Activated CD4-positive, alpha-beta T cell treated with anti-CD3 and anti-CD28 coated beads, Interleukin-2, amount 50 U/mL, for 48 hours (primary cell): ENCODE measurements at places on chromosomes 2 and 18.

DNA sequence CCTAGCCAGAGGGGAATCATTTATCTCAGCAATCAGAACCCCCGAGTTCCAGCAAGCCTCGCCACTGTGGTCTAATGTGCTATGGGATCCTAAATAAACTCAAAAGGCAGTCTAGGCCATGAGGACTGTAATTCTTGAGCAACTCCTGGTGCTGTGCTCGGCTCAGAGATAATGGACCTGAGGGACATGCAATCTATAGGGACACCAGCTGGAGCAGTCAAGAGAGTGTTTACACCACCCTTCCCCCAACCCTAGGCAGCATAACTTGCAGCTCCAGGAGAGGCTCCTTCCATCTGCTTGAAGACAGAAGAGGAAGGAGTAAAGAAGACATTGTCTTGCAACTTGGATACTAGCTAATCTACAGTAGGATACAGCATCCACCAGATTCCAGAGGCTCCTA lies 225.5 kb upstream of the KLHL14 start:
- DNase-seq = no peak

DNA sequence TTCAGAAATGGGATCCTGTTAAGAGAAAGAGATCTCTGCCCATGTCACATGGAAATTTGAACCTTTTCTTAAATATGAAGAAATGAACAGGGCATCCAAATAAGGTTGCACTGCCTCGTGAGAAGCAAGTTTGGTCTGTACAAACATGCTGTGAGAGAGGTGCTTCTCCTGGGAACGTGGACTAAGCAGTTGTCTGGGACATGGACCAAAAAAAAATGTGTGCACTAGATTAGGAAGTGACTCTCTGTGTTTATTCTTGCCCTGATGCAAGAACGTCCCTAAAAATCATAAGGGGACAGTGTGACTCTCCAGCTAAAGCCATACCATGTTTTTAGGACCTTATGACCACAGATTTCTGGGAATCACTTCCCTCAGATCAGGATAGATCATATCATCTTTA lies 23.7 kb upstream of the GCG start:
- DNase-seq = no peak

DNA sequence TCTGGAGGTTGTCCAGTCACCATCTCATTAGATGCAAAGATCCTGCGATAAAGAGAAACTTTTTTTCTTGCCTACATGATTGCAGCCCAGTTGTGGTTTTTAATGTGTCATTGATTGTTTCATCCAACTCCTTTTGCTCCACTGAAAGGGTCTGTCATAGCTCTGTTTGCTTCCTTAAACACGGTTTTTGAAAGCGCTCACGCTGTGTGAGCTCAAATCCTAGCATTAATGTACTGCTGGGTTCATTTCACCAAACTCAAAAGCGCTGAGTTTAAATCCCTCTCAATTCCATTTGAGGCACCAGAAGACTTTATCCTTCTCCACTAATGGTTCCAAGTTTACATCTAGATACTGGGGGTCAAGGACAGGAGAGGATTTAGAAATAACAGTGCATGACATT lies 53.6 kb downstream of the CDK15 start:
- DNase-seq = no peak

- DNase-seq = no peak
Observed at GRCh38 chr18:13570856-13571495, 155.4 kb downstream of the FAM210A start.

DNA sequence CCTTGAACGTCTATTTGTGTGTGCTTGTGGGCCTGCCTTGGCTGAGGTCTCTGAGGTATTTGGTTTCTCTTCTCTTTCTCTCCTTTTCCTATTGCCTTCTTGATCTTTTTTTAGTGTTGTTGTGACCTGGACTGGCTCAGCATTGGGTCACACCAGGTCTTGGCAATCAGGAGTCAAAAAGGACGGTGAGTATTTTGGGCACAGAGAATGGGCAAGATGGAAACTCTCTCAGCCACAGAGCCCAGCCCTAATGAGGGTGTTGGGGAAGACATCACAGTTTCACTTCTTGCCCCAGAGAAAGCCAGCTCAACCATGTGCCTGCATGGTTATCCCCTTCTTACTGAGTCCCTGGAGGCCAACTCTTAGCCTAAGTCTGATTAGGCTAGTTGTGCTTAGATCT lies 13.7 kb upstream of the INO80C start:
- no peak for DNase-seq

GRCh38 chr2:109238580-109238979 lies 109.6 kb downstream of the SH3RF3 start:
- peak; percentile 14 for DNase-seq

- no peak for DNase-seq
Observed at GRCh38 chr2:85662899-85663593, 5.0 kb downstream of the SFTPB start.

DNA sequence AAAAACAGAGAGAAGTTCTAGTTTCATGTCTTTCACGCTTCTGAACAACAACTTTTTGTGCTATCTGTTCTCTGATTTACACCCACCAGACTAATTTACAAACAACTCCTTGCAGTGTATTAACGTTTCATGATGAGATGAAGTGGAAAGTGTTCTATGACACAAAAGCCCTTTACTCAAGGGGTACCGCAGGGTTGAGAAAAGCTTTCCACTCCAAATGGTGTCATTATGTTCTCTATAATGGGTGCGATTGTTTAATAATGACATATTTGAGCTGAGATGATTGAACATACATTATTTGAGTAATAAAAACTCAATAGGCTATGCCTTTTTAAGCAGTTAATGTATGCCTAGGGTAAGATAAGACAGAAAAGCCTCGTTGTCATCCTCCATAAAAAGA lies 76.3 kb downstream of the ACTR3 start:
- no peak for DNase-seq

DNA sequence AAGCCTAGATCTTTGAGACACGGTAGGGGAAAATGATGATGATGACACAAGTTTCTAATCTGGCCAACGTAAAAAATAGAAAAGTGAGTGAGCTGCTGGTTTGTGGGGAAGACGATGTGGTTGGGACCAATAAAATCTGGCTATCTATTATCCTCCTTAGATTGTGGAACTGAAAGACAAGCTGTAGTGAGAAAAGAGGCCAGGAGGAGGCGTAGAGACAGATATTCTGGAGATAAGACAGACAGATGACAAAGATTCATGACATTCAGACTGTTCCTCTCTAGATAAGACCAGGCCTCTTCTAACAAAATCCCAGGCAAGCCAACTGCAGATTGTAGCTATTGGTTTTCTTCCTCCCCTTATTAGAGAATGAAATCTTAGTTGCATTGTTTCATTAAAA lies 376.3 kb upstream of the UBE2E3 start:
- DNase-seq = no peak
